Left ventricle myocardium inferior (tissue), 1 donor: ENCODE measurements at places on chromosomes 13 and 19. TPM values are rescaled to one million over a fixed set of nuclear protein-coding genes. Genes with fewer than 3 reads are reported as not detected.

- DNase-seq: no peak
Observed at GRCh38 chr19:38515896-38516295, 82.4 kb downstream of the RYR1 start.

GRCh38 chr13:91086936-91087716, 260.4 kb upstream of the MIR17HG start:
- no peak for DNase-seq

The TPGS1 gene
- 11.2 TPM for total RNA-seq

DNA sequence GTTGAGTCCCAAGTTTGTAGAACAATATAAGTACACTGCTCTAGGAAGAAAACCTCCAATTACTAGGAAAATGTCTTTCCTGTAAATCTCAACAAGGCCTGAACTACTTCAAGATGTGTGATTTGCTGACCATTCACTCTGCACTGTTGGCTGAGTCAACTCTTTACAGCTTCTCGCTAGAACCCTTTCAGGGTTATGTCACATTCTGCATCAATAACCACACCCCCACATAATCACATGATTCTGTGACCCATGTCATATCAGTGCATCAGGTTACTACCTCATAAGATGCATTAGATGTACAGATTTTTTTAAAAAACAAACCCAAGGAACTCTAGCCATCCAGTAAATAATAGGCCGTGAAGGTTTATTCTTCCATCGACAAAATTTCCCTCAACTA, 16.1 kb upstream of the DCLK1 start:
- DNase-seq: no peak

The NTF4 gene
- total RNA-seq: not detected

GRCh38 chr13:113992276-113993005, 18.6 kb upstream of the C13orf46 start:
- DNase-seq: no peak
